ENCODE measurements at places on chromosomes 12 and 14. TPM values are rescaled to one million over a fixed set of nuclear protein-coding genes. Genes with fewer than 3 reads are reported as not detected.

KRT3 gene
- not detected for total RNA-seq

FGF6 gene
- not detected for total RNA-seq

PLCZ1 gene
- not detected for total RNA-seq

TSHR gene
- not detected for total RNA-seq

POTEG gene
- not detected for total RNA-seq

OR4E1 gene
- not detected for total RNA-seq

RNASE2 gene
- total RNA-seq, result not detected

HOXC13 gene
- 6.0 TPM for total RNA-seq

NEUROD4 gene
- not detected for total RNA-seq

SLC6A15 gene
- total RNA-seq, result 37.3 TPM

CTSG gene
- total RNA-seq, result not detected

NTF3 gene
- total RNA-seq, result not detected

PHC1 gene
- 16.9 TPM for total RNA-seq

SNX6 gene
- 114 TPM for total RNA-seq

CCDC177 gene
- total RNA-seq, result not detected

STON2 gene
- 81.2 TPM for total RNA-seq

OR11H7 gene
- not detected for total RNA-seq

PARP2 gene
- total RNA-seq, result 11.9 TPM

AICDA gene
- total RNA-seq, result not detected

C12orf54 gene
- 2.5 TPM for total RNA-seq

PIANP gene
- total RNA-seq, result not detected

ISM2 gene
- not detected for total RNA-seq

AKAP5 gene
- total RNA-seq, result not detected

KRT77 gene
- not detected for total RNA-seq

NCKAP5L gene
- total RNA-seq, result 19.5 TPM

SYT1 gene
- 1.9 TPM for total RNA-seq

JPH4 gene
- not detected for total RNA-seq

PTCSC3 gene
- total RNA-seq, result not detected

PDE6H gene
- not detected for total RNA-seq

TAS2R42 gene
- not detected for total RNA-seq

GPR137C gene
- not detected for total RNA-seq

PTPRQ gene
- not detected for total RNA-seq

ABCD2 gene
- not detected for total RNA-seq

SYCP3 gene
- not detected for total RNA-seq
